ENCODE measurements at places on chromosomes 5 and 9.
A peak's percentile ranks its signal among the peaks of the same experiment; 100 is the strongest.

- peaks cover 45% of the 10 kb centered on the region for H3K4me1 ChIP-seq
- peak overlapping the region; percentile 87 for H3K27ac ChIP-seq
- no peak overlapping the region for H3K4me3 ChIP-seq
- H3K27me3 ChIP-seq: no peaks in the 10 kb centered on the region
- DNase-seq: no peak
These were observed 4.5 kb downstream of the DUSP1 start for GRCh38 chr5:172766287-172767108.

DNA sequence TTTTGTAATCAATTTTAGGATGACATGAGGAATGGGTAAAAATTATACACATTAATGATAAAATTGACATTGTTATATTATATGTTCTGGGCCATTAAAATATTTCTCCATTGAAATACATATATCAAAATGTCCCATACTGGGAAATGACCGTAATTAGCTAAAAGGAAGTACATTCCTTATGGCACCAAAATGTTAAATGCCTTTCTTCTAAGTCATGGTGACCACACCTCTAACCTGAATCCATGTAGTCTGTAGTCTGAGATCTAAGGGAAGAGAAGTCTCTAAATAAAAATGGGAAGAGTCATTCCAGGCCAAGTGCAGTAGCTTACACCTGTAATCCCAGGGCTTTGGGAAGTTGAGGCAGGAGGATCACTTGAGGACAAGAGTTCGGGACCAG lies 10.0 kb upstream of the GDA start:
- DNase-seq: no peak
- H3K27ac ChIP-seq: no peak overlapping the region
- H3K4me3 ChIP-seq: no peak overlapping the region
- H3K36me3 ChIP-seq: no peaks in the 10 kb centered on the region
- H3K27me3 ChIP-seq: peaks cover 5% of the 10 kb centered on the region
- H3K4me1 ChIP-seq: no peaks in the 10 kb centered on the region

GRCh38 chr9:124786881-124787573 lies 10.1 kb downstream of the OLFML2A start:
- H3K27ac ChIP-seq: no peak overlapping the region
- H3K27me3 ChIP-seq: no peaks in the 10 kb centered on the region
- no peak for DNase-seq
- no peaks in the 10 kb centered on the region for H3K36me3 ChIP-seq
- no peak overlapping the region for H3K4me3 ChIP-seq
- H3K4me1 ChIP-seq: no peaks in the 10 kb centered on the region

DNA sequence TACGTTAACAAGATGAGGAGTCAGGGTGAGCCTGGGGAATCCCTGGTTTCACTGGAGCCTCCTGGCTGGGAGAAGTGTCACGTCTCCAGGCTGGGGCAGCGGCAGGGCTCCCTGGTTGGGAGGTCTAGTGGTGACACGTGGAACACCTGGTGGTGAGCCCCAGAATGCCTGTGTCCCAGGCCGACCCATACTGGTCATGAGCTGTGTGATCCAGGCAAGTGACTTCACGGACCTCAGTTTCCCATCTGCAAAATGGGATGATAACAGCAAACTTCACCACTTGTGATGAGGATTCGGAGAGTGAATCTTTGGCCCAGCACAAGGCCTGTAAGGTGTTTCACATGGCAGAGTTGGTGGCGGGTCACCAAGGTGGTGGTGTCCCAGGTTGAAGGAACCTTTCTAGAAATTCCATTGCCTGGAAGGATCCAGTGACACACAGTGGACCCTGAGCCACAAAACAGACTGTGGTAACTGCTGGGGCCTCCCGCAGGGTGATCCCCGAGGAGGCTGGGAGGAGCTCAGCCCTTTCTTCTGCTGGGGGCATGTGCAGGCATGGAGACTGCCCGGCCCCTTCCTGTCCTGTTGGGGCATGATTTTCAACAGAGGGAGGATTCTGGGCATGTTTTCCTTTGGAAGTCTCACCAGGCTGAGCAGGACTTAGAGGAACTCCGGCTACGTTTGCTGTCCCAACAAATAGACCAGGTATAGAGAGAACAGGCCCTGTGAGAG lies 153.9 kb upstream of the IER5L start:
- H3K4me3 ChIP-seq: no peak overlapping the region
- no peaks in the 10 kb centered on the region for H3K27me3 ChIP-seq
- no peaks in the 10 kb centered on the region for H3K36me3 ChIP-seq
- DNase-seq: no peak
- peaks cover 42% of the 10 kb centered on the region for H3K4me1 ChIP-seq

DNA sequence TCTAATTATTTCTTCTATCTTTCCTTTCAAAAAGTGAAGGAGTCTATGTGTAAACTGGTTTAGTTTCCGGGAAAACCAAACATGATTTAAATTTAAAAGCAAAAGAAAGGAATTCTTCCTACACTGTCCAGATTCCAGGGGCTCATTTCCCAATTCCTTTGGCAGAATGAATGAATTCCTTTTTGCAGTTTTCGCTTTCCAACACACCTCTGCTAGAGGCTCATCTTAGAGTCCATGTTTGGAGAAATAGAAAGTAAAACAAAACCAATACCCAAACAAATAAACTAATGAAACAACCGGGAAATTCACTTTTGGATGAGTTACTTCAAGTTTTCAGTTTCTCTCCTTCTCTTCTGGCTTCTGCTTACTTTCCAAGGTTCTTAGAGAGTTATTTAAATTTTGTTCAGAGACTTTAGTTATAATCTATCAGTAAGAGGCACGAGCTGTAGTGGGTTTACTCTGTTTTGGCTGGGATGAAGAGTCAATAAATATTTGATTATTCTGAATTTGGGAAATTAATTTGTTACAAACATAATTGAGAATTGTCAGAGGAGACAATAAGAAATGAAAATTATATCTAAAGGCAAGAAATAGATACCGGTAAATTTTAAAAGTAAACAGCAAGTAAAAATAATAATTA lies 365.0 kb upstream of the CDH9 start:
- H3K4me3 ChIP-seq: no peak overlapping the region
- no peaks in the 10 kb centered on the region for H3K4me1 ChIP-seq
- no peak overlapping the region for H3K27ac ChIP-seq
- no peak for DNase-seq
- H3K36me3 ChIP-seq: no peaks in the 10 kb centered on the region
- H3K27me3 ChIP-seq: no peaks in the 10 kb centered on the region

GRCh38 chr5:14142202-14142826 lies 828 bp upstream of the TRIO start:
- H3K4me3 ChIP-seq: peak overlapping the region; percentile 78
- H3K27ac ChIP-seq: no peak overlapping the region
- no peaks in the 10 kb centered on the region for H3K36me3 ChIP-seq
- peaks cover 11% of the 10 kb centered on the region for H3K4me1 ChIP-seq

GRCh38 chr5:93145767-93146166 lies 435.3 kb downstream of the NR2F1-AS1 start:
- H3K36me3 ChIP-seq: no peaks in the 10 kb centered on the region
- no peaks in the 10 kb centered on the region for H3K4me1 ChIP-seq
- no peak overlapping the region for H3K4me3 ChIP-seq

GRCh38 chr5:78795757-78796156 lies 147.2 kb upstream of the LHFPL2 start:
- no peak for DNase-seq
- H3K4me1 ChIP-seq: no peaks in the 10 kb centered on the region
- no peaks in the 10 kb centered on the region for H3K27me3 ChIP-seq
- H3K36me3 ChIP-seq: peaks cover 4% of the 10 kb centered on the region
- H3K4me3 ChIP-seq: no peak overlapping the region

GRCh38 chr9:133430244-133430643 lies 8.1 kb downstream of the ADAMTS13 start:
- DNase-seq: no peak
- H3K36me3 ChIP-seq: no peaks in the 10 kb centered on the region
- peaks cover 29% of the 10 kb centered on the region for H3K27me3 ChIP-seq
- no peak overlapping the region for H3K27ac ChIP-seq

DNA sequence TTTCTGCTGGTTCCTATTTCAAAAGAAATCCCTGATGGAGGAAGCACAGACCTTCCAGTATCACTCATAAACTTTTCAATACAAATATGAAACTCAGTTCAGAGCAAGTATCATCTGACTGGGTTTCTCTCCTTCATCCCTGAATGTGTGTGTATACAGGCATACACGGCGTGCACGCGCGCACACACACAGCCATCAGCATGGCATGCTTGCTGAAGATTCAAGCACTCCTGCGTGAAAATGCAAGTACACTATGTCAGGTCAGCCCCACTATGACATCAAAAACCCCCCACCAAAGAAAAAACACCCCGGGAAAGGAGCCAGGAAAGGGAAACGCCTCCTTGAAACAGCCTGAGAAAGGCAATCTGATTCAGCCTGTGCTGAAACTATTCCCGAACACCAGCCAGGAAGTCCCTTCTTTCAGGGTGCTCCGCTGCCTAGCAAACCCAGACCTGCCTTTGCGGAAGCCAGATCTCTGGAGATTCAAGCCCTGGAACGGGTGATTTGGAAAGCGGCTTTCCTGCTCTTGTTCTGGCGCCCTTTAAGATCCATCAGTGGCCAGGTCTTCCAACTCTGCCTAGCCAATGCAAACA lies 831 bp downstream of the KLHL3 start:
- no peaks in the 10 kb centered on the region for H3K27me3 ChIP-seq
- H3K4me1 ChIP-seq: peaks cover 60% of the 10 kb centered on the region
- H3K36me3 ChIP-seq: peaks cover 2% of the 10 kb centered on the region
- H3K4me3 ChIP-seq: no peak overlapping the region

DNA sequence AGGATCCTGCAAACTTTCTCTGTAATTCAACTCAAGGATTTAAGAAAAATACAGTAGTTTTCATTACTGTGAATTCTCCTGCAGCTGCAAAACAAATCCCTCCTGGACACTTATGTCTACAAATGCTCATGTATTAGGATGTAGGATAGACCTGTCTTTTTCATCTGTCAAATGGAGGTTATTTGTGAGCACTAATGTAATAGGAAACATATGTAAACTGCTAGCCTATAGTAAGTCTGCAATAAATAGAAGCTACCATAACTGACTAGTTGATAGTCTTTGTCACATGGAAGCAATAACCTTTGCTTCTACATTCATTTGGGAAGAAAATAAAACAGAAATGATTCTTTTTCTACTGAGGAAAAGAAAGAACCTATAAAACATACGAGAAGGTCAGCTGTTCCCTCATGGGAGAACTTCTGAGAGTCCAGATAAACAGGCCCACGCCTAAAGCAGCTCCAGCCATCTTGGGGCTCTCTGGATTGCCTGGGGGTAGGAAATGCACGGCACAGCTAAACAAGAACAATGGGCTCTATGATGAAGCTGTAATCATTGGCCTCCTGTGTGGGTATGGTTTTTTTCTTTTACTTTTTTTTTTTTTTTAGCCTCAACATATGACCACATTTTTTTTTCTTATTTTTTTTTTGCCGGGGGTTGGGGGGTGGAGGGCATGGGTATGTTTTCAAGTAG lies 6.2 kb downstream of the KCNV2 start:
- H3K27ac ChIP-seq: no peak overlapping the region
- no peak overlapping the region for H3K4me3 ChIP-seq
- H3K36me3 ChIP-seq: peaks cover 15% of the 10 kb centered on the region
- no peaks in the 10 kb centered on the region for H3K27me3 ChIP-seq

DNA sequence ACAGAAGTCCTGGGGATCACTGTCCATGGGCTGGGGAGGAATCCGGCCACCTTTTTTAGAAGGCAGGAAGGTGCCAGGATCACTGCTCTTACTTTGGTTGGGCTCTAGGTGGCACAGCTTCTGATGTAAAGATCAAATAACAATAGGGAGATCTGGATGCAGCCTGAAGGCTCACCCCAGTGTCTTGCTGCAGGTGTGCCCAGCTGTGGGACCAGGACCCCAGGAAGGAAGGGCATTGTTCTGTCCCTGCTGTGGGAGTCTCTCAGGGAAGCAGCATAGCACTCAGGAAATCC lies 69.6 kb downstream of the DAB2IP start:
- H3K27ac ChIP-seq: no peak overlapping the region
- no peaks in the 10 kb centered on the region for H3K36me3 ChIP-seq
- no peak for DNase-seq
- H3K4me1 ChIP-seq: no peaks in the 10 kb centered on the region

DNA sequence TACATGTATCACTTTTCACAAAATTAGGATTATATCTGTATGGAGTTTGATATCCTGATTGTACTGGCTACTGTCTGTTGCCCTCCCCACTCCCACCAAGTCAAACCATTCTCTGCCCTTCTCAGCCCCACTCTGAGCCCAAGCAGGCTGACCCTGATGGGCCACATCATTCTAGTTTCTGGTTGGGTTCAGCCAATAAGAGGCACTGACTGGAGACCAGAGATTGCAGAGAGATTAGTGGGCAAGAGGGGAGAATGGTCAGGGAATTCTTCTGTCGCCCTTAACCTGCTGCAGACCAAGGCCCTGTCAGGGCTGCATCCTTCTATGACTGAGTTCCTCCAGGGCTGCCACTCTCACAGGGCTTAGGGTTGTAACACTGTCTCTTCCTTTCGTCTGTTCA lies 2.7 kb downstream of the HSPB3 start:
- H3K27ac ChIP-seq: no peak overlapping the region
- no peaks in the 10 kb centered on the region for H3K36me3 ChIP-seq
- DNase-seq: no peak
- H3K27me3 ChIP-seq: no peaks in the 10 kb centered on the region

GRCh38 chr5:10733426-10733825 lies 27.6 kb downstream of the DAP start:
- no peak overlapping the region for H3K27ac ChIP-seq
- peaks cover 20% of the 10 kb centered on the region for H3K36me3 ChIP-seq
- no peak for DNase-seq
- H3K4me3 ChIP-seq: no peak overlapping the region

- no peak for DNase-seq
- H3K4me1 ChIP-seq: no peaks in the 10 kb centered on the region
- no peak overlapping the region for H3K27ac ChIP-seq
- no peak overlapping the region for H3K4me3 ChIP-seq
- H3K36me3 ChIP-seq: no peaks in the 10 kb centered on the region
These were observed 908.2 kb upstream of the CDH10 start for GRCh38 chr5:25552871-25553481.

DNA sequence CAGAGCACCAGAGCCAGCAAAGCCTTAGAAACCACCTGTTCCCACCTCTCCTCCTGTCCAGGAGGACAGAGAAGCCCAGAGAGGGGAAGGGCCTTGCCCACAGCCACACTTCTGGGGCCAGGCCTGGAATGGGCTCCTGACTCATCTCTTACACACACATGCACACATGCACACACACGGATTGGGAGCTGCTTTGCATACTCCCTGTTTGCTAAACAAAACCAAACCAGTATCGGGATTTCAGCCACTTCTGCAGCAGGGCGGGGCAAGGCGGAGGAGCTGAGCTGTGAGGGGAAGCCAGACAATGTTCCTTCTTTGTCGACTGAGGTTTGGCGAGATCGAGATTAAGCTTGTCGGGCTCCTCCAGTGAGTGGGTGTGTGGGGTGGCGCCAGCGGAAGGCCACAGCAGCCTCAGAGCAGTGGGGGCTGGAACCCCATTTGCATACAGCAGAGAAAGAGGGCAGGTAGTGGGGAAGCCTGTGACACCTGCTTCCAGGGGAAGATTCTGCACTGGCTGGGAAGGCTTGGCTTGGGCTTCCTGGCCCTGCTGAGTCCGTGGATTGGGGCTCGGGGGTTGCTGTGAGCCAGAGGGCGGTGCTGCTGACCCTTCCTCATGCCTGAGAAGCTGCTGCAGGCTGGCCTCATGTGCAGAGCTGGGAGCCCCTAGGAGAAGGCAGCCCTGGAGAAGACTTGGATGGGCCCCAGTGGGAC lies 16.1 kb downstream of the GFI1B start:
- H3K36me3 ChIP-seq: no peaks in the 10 kb centered on the region
- no peaks in the 10 kb centered on the region for H3K27me3 ChIP-seq
- DNase-seq: no peak
- peaks cover 5% of the 10 kb centered on the region for H3K4me1 ChIP-seq
- no peak overlapping the region for H3K4me3 ChIP-seq

GRCh38 chr9:8637626-8638025 lies 838.0 kb upstream of the DMAC1 start:
- no peaks in the 10 kb centered on the region for H3K4me1 ChIP-seq
- no peak overlapping the region for H3K4me3 ChIP-seq
- H3K27ac ChIP-seq: no peak overlapping the region
- DNase-seq: no peak
- no peaks in the 10 kb centered on the region for H3K36me3 ChIP-seq

- H3K36me3 ChIP-seq: no peaks in the 10 kb centered on the region
- H3K4me1 ChIP-seq: no peaks in the 10 kb centered on the region
- no peak for DNase-seq
These were observed 3.4 kb downstream of the BTNL9 start for GRCh38 chr5:181043285-181044092.

Measured in activated naive CD4-positive, alpha-beta T cell treated with anti-CD3 and anti-CD28 coated beads for 36 hours (primary cell).